ENCODE measurements at places on chromosomes 4 and X. TPM values are rescaled to one million over a fixed set of nuclear protein-coding genes. Genes with fewer than 3 reads are reported as not detected.

Gene EGF
- total RNA-seq, result 0.54 TPM

Gene GPAT3
- total RNA-seq, result 7.5 TPM

Gene SPACA5B
- not detected for total RNA-seq

DNA sequence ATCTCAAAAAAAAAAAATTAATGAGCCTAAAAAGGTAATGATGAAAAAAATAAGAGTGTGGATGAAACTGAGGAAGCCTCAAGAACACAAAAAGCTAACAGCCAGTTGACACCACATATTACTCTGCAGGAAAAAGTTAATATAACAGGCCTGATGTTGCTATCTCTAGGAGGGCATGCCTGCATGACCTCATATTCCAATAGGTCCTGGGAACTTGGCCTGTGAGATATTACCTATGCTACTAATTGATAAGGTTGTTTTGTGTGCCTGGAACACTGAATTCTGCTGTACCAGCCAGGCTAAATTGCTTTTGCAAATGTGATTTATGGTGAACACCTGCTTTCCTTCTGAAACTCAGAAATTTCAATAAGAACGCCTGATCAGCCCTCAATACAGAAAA lies 15.9 kb downstream of the SLC9A7 start:
- DNase-seq, result no peak

- DNase-seq, result no peak
Observed at GRCh38 chr4:164442180-164442579, 311.8 kb upstream of the SMIM31 start.

GRCh38 chr4:74402692-74403456 lies 37.9 kb downstream of the EREG start:
- DNase-seq, result no peak

DNA sequence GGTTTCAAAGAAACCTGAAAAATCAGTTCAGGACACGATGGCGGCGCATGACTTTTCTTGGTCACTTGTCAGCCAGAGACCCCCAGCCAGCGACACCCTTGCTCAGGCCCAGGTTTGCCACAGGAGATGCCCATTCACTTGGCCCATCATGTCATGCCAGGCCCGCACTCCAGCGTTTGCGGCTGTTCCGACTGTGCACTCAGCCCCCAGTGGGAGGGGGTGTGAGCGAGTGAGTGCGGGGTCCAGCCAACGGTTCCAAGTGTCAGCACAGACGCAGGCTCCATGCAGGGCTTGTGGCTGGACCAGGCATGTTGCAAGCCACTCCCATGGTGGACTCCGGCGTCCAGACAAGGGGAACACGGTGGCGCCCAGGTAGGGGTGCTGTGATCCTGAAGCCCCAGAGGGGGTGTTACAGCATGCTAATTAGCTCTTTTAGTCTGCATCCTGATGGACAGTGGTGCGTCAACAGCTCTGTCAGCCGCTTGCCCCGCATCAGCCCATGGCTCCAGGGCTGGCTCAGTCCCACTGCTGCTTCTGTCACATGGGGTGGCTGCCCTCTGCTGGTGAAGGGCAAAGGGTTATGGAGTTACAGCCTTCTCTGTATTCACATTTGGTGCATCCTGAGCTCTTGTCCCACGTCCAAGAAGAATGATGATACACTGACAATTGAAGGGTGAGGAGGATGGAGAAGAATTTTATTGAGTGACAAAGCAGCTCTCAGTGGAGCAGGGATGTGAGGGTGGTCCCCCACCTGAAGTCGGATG lies 3.7 kb upstream of the MAEA start:
- DNase-seq, result peak; percentile 76

DNA sequence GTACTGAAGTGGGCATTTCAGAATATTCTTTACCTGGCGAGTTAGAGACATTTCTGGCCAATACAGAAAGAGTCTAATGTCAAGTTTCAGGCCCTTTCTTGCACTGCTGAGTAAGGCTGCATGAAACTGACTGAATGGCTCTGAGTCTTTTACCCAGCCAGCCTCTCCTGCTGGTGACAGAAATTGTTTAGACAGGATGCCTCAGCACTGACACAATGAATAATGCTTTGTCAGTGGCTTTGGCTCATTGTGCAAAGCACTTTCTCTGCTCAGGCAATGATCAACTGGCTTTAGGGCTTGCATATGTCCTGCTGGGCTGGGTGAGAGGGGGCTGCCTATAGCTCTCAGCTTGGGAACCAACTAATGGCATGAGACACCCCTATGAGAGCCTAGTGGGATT lies 45.5 kb downstream of the CLNK start:
- no peak for DNase-seq

GRCh38 chrX:118156953-118157608 lies 40.5 kb upstream of the KLHL13 start:
- DNase-seq, result no peak

GRCh38 chr4:123819362-123820035 lies 422.9 kb downstream of the SPRY1 start:
- no peak for DNase-seq
